ENCODE measurements at places on chromosomes 13 and 19.

- no peak for DNase-seq
Measured at GRCh38 chr19:56821675-56822074, 18.9 kb downstream of the PEG3 start.

DNA sequence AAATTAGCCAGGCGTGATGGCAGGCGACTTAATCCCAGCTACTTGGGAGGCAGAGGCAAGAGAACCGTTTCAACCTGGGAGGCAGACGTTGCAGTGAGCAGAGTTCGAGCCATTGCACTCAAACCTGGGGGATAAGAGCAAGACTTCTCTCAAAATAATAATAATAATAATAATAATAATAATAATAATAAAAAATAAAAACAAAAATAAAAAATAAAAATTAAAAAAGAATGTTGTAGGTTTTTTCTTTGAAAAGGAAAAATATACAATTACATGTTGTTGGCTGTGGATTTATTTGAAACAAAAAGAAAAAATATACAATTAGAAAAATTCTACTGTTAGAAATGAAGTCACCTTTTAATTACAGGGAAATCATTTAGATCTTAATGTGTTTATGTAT, 11.5 kb upstream of the PRODH2 start:
- no peak for DNase-seq

DNA sequence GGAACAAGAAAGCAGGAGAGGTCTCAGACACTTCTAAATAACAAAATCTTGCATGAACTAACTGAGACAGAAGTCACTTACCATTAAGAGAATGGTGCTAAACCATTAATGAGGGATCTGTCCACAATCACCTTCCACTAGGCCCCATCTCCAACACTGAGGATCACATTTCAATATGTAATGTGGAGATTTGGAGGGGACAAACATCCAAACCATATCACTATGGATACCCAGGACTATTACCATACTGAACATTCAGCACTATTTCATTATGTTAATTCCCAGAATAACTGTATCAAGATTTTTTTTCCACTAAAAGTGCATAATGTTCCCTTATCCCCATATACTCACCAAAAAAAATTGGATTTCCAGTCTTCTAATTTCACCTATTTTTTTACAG, 491.8 kb downstream of the LMO7 start:
- no peak for DNase-seq

DNA sequence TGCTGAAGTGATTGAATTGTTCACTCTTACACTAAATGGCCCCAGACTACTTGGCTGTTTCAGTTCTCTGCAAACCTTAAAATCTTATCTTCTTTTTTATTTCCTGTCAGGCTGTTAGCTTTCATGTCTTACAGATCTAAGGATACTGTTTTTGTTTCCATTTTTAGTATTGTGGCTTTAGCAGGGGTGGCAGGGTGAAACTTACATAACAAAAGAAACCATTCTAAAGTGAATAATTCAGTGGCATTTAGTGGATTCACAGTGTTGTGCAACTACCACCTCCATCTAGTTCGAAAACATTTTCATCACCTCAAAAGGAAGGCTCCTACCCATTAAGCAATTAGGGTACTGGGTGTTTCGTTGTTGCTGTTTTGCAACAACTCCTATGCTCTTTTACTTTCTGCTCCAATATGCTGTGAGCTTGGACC, 19.8 kb downstream of the TMEM272 start:
- no peak for DNase-seq

DNA sequence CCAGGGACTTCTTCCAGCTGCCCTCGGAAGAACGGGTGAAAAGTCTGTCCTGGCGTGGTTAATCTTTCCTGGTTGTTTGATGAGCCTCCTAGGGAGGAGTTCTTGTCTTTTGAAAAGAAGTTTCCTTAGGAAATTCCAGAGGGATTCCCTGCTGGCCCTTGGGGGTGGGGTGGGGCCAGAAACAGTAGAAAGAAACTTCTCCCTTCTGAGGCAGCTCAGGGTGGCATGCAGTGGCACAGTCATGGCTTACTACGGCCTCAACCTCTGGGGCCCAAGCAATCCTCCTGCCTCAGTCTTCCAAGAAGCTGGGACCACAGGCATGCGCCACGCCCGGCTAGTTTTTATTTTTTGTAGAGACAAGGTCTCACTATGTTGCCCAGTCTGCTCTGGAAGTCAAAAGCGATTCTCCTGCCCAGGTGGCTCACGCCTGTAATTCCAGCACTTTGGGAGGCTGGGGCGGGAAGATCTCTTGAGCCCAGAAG, 1.5 kb downstream of the ZNF101 start:
- no peak for DNase-seq

DNA sequence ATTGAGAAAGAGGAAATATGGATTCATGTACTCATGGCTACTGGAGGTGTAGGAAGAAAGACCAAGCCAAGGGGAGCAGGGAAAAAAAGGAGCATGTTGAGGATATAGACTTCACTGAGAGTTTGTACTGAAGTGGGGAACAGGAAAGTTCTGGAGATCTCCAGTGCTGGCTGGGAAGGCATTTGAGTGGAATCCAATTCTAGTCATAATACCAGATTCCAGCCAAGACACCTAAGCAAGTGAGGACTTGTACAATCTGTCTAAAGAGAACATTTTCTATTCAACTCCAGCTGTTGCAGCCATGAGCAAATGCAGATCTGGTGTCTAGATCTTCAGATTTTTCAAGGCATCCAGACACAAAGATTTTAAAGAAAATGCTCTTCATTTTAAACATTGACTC, 412.5 kb downstream of the OXGR1 start:
- no peak for DNase-seq

GRCh38 chr13:40780822-40781401, 8.5 kb upstream of the SLC25A15 start:
- DNase-seq: no peak

DNA sequence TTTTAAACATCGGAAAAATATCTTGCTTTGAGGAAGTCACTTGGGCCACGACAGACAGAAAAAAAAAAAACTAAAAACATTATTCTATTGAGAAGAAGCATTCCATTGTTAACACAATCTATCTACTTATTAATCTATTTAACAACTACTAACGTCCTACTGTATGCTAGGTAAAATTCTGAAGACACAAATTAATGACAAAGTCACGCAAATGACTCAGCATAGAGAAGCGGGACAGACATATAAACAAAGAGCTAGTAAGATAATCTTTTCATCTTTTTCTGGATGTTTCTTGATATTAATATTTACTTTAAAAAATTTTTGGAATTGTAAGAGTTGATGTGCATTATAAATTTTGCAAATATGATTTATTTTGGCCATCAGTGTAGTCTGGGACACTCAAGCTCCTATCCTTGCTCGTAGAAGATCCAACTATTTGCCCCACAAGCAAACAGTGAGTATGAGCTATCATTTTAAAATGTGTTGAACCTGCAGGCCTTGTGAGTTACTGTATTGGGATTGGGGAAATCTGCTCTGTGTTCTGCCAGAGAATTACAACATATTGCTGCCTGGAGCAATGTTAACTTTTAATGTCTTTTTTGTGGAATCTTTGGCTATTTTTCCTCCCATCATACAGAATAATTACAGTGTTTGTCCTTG, 109.1 kb downstream of the PCDH9 start:
- DNase-seq: no peak

GRCh38 chr19:40774916-40775631, at the start of gene MIA:
Gene MIA (plus strand): TSS chr19:40775521. CDS start chr19:40775543, 22 bp downstream.
- DNase-seq: no peak

DNA sequence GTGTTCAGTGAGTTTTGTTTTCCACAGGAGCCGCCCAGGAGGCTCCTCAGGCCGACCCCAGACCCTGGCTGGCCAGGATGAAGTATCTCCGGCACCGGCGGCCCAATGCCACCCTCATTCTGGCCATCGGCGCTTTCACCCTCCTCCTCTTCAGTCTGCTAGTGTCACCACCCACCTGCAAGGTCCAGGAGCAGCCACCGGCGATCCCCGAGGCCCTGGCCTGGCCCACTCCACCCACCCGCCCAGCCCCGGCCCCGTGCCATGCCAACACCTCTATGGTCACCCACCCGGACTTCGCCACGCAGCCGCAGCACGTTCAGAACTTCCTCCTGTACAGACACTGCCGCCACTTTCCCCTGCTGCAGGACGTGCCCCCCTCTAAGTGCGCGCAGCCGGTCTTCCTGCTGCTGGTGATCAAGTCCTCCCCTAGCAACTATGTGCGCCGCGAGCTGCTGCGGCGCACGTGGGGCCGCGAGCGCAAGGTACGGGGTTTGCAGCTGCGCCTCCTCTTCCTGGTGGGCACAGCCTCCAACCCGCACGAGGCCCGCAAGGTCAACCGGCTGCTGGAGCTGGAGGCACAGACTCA, 12.9 kb downstream of the B3GNT3 start:
- DNase-seq: no peak

Data from stimulated activated CD8-positive, alpha-beta memory T cell treated with anti-CD3 and anti-CD28 coated beads, Interleukin-7, amount 100 ng/mL, for 48 hours (primary cell).